Keratinocyte (primary cell): ENCODE measurements at places on chromosomes 7 and 10.

GRCh38 chr7:146539836-146540235, 423.2 kb downstream of the CNTNAP2 start:
- DNase-seq: no peak

- DNase-seq: no peak
These were observed 40.9 kb upstream of the WDR11 start for GRCh38 chr10:120810298-120810697.

DNA sequence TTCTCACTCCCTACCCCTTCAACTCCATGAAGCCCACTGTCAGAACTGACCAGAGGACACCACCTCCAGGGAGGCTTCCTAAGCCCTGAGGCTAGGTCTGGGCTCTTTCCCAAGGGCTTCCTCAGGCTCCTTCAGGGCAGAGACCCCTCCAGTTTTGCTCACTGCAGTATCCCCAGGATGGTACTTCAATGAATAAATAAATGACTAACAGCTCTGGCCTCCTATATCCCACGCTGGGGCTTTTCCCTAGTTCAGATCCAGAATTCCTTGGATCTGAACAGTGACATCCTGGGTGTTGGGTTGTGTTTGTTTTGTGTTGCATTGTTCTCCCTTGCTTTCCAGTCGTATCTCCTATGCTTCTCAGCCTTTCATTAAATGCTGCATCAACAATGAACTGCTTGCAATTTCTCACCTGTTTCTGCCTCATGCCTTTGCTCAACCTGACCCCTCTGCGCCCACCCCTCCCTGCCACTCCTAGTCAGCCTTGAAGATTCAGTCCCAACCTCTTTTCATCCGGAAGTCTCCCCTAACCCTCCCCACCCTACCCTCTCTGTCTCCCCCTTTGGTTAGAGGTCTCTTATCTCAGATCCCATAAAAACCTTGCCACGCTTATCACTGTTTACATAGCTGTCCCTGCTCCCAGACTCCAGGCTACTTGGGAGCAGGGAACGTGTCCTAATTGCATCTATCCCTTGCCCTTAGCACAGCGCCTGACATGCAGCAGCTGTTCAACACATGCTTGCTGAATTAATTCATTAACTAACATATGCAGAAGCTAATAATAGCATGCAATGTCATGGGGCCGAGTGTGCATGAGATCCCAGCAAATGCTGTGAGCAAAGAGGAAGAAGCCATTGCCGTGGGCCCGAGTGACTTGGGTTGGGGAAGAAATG, 41.7 kb downstream of the PPP1R3C start:
- DNase-seq: no peak

DNA sequence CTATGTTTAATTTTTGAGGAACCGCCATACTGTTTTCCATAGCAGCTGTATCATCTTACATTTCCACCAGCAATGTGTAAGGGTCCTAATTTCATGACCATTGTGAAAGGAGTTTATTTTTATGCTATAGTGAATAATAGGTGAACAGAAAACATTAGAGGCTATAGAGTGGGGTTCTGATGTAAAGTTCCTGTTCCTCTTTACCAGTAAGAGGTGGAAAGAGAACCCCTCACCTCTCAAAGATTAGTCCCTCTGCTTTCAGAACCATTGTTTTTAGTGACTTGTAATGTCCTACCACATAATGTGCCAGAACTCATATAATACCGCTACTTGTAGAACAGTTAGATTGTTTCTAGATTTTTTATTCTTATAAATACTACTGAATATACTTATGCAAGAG, 34.2 kb downstream of the SUFU start:
- no peak for DNase-seq

DNA sequence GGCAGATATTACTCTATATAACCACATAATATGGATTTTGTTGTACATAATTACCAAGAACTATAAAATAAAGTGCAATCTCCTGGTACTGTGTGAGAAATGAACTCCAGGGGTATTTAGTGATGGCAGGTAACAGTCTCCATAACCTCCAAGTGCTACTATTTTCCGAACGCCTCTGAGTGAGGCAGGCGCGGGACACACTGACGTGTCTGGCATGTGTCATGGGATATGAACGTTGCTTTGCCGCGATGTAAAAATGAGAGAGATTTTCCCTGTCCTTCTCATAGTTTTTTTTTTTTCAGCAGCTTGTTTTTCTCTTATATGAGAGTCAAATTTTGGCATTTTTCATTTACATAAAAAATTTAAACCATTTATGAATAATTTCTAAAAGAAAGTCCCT, 3.6 kb downstream of the ADARB2 start:
- no peak for DNase-seq

DNA sequence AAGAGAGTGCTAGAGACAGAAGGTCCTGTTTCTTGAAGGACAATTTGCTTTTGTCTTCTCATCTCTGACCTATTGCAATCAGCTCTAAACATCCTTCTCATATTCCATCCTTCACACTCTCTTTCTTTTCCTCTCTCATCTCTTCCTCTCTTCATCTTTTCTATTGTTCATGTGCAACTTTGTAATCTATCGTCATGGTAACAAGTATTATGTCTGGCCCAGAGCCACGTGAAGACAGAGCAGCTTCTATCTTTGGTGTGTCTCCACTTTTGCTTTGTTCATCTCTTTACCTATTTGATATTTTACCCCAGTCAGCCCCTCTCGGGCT, 104.9 kb upstream of the ABCB5 start:
- no peak for DNase-seq

DNA sequence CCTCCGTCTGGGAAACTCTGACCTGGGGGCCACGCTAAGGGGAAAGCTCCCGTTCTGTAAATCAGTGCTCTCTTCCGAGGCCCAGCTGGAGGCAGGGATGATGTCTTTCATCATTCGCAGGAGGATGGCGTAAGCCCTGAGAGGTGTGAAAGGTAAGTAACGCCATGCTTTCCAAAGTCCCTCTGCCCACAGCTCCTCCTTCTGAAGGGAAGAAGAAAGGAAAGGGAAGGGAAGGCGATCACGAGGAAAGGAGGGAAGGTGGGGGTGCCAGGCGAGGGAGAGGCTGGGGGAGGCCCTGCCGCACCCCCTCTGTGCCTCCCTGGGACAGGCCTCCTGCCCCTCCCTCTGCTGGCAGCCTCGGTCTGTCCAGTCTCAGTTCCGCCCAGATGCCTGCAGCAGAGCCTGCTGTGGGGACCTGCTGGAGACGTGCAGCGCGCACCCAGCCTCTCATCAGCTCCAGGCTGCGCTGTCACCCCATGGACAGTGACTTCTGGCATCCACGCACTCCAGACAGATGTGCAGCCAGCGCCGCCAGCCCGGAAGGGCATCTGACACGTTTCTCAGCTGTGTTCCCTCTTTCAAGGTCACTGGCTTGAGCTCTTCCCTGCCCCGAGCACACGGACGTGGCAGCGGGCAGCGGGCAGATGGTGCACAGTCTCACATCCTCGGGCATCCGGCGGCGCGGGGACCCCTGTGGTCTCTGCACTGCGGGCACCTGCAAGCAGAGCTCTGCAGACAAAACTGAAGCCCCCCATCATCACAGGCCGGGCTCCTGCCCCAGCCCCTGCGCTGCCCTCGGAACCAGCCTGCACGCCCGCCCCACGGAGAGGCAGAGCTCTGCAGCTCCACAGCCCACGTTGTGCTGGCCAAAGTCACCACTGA, 60.6 kb downstream of the INSIG1 start:
- no peak for DNase-seq

- no peak for DNase-seq
These were observed 23.4 kb downstream of the RPP38 start for GRCh38 chr10:15120523-15120922.

- no peak for DNase-seq
These were observed 53.5 kb downstream of the TRIL start for GRCh38 chr7:28904578-28905048.

DNA sequence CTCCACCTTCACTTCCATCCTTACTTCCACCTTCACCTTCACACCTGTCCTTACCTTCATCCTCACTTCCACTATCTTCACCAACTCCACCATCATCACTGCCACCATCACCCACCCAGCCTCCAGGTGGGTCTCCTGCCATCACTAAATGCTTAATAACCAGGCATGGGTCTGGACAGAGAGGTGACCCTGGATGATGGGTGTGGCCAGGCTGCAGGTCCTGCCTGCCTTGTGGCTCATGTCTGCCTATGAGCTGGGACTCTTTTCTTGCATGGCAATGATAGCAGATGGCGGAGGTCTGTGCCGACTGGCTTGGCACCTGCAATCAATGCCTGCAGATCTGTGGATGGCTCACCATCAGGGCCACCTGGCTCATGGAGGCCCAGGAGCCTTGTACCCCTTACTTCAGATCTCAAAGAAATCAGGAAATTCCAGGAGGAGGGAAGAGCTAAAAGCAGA, 60.1 kb upstream of the ELN start:
- DNase-seq: no peak

- no peak for DNase-seq
These were observed 10.8 kb upstream of the NRP1 start for GRCh38 chr10:33345236-33345635.

- DNase-seq: no peak
These were observed 659 bp downstream of the OPTN start for GRCh38 chr10:13100349-13101294.

- no peak for DNase-seq
These were observed 3.5 kb upstream of the CCDC126 start for GRCh38 chr7:23593706-23594105.

GRCh38 chr7:42014625-42015618, 222.1 kb downstream of the GLI3 start:
- peak; percentile 23 for DNase-seq

DNA sequence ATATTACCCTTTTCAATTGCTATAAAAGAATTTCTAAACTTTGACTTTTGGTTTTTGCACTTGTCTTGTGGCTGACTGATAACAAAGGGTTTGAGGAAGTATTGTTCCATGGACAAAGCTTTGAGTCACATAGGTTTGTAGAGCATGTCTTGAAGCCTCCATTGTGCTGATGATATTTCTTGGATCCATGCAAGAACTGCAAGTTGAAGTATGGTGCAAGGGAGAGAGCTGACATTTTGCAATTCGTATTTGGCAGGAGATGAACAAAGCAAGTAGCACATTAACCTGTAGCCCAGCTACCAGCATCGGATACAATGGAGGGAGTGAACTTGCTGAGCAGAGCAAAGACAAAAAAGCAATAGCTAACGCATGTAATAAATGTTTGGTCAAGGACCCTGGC, 23.4 kb downstream of the MGAM2 start:
- no peak for DNase-seq

- DNase-seq: no peak
These were observed 536.5 kb upstream of the TEX47 start for GRCh38 chr7:89332026-89332425.

DNA sequence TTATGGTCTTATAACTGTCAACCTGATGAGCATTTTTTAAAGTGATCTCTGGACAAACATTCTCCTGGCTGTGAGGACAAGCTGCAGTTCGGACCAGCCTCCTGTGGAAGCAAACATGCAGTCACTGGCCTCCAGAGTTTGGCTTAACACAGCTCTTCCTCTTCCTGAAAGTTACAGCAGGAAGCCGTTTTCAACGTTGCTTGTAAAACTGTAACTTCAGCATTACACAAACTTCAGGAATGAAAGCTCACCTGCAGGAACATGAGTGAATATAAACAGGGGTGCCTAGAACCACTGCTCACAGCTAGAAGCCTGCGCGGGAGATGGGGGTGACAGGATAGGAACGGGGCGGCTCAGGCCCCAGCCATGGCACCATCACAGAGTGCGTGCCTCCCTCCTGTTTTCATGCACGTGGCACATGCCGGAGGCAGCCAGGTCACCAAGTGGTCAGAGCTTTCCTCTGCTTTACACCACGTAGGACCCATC, 292.9 kb upstream of the PITRM1 start:
- no peak for DNase-seq

DNA sequence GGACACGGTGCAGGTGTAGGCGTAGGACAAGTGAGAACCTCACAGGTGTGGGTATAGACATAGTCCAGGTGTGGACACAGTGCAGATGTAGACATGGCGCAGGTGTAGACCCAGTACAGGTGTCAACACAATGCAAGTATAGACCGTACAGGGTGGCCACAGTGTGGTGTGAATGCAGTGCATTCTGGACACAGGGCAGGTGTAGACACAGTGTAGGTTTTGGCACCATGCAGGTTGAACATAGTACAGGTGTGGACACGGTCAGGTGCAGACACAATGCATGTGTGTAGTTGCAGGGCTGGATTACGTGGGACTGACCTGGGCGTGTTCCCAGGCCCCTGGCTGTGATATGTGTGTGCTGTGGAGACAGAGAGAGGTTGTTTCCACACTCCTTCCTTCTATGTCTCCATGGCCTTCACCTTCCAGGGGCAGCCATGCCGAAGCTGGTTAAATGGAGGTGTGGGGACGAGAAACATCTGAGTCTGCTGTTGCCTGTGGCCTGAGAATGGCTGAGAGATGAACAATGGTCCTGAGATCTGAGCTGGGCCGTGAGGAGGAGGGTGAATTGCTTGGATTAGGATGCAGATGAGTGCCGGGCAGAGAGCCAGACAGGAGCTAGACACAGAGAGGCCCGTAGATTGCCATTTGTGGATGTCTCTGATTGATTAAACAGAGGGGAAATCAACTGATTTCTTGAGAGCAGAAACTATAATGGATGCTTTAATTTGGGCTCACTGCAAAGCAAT, 343.9 kb upstream of the SHH start:
- DNase-seq: no peak

GRCh38 chr7:10083766-10084165, 889.9 kb upstream of the PHF14 start:
- no peak for DNase-seq

DNA sequence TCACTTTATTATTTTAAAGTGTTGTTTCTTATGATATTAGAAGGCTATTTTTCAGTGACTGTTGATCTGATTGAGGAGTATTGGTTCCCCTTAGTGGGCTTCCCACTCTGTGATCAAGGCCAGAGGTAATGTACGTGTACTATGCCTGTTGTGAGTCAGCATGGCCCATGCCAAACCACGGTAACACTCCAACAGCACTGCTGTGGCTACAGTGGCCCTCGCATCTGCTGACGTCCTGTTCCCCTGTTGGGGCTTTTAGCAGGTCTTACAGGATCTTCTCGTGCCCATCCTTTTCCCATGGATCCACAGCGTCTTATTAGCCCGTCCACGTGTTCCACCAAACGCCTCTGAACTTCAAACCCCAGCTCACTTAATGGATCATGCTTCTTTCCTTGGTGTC, 964.6 kb upstream of the CELF2 start:
- no peak for DNase-seq

GRCh38 chr10:3113343-3113720, 46.0 kb downstream of the PFKP start:
- DNase-seq: no peak

DNA sequence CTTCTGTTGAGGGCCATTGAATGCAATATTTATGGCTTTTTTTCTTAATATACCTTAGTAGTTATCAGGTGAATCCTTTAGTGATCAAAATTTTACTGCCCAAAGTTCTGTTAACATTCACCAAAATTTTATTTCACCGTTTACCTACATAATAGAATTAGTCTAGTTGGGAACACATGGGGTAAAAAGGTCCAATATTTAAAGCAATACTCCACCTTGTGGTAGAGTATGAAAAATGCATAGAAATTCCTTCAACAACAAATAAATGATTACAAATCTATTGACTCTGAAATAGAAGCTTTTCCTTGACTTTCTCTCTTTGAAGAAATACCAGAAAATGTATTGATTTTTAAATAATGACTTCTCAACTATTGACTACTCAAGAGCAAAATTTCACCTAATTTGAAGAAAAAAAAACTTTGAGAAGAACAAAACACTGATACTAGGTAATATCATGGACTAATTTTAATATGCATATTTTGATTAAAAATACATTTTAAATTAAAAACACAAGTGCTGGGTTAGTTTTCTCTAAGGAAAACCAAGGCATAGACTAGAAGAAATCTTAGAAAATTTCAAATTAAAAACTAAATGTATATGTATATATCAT, 43.3 kb downstream of the POLR1F start:
- no peak for DNase-seq

- no peak for DNase-seq
These were observed 3.5 kb upstream of the FRAT2 start for GRCh38 chr10:97338041-97338440.
